AG04450 (cell line): ENCODE measurements at places on chromosomes 5 and 9.

DNA sequence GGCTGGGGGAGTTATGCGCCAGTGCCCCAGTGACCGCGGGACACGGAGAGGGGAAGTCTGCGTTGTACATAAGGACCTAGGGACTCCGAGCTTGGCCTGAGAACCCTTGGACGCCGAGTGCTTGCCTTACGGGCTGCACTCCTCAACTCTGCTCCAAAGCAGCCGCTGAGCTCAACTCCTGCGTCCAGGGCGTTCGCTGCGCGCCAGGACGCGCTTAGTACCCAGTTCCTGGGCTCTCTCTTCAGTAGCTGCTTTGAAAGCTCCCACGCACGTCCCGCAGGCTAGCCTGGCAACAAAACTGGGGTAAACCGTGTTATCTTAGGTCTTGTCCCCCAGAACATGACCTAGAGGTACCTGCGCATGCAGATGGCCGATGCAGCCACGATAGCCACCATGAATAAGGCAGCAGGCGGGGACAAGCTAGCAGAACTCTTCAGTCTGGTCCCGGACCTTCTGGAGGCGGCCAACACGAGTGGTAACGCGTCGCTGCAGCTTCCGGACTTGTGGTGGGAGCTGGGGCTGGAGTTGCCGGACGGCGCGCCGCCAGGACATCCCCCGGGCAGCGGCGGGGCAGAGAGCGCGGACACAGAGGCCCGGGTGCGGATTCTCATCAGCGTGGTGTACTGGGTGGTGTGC, at the start of gene RXFP3:
Gene RXFP3, plus strand, starts transcription at position 6 of the 636 bp plus-strand sequence. Its CDS starts 355 bp downstream, at position 361.
- DNase-seq = no peak

DNA sequence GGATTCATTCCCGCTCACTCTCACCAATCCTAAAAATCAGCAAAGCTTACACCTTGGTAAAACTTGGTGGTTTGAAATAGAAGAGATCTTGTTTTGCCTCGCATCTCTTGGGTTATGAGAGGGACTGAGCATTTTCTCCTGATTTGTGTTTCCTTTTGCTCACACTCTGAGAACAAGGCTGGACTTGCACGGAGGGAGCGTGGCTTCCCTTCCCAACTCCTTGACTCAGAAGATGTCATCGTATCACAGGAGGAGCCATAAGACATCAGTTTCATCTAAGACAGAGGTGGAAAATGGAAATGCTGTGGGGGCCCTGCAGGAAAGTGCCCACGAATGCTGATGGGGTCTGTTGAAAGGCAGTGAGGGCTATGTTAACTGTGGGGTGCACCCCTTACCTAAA, 37.4 kb downstream of the CTSL start:
- no peak for DNase-seq

- no peak for DNase-seq
These were observed 21.1 kb downstream of the IRF1 start for GRCh38 chr5:132469380-132470009.

DNA sequence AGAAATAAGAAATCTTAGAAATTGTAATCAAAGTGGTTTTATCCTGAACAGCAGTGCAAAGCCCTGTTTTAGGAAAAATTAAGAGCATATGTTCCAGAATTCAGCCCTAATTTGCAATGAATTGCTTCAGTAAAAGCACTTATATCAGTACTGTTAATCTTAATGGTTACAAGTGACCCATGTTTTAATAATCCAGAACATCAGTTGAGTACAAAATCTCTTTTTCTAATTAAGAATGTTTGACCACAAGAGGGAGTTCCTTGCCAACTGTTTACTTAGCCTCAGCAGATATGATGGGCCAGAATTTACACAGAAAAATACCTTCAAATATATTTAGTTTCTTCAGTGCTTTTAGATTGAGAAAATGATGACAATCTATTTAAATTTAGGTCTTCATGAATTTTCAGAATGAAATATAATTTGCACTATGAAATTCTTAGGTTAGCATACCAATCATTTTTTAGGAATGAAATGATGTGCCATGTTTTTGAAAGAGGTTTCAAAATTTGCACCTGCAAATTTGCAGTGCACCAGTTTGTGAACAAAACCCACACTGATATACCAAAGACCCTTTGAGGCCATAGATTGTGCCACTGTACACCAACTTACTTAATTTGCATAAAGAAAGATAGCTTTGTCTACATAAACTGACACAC, 926.3 kb upstream of the ARRDC3 start:
- no peak for DNase-seq

- no peak for DNase-seq
These were observed 800 bp upstream of the KCNN2 start for GRCh38 chr5:114360816-114361723.
